ENCODE measurements at places on chromosomes 12 and 14.

GRCh38 chr14:22846811-22847307 lies 10.5 kb downstream of the MMP14 start:
- no peak for DNase-seq

GRCh38 chr14:78746086-78746595 lies 576.0 kb downstream of the NRXN3 start:
- no peak for DNase-seq

DNA sequence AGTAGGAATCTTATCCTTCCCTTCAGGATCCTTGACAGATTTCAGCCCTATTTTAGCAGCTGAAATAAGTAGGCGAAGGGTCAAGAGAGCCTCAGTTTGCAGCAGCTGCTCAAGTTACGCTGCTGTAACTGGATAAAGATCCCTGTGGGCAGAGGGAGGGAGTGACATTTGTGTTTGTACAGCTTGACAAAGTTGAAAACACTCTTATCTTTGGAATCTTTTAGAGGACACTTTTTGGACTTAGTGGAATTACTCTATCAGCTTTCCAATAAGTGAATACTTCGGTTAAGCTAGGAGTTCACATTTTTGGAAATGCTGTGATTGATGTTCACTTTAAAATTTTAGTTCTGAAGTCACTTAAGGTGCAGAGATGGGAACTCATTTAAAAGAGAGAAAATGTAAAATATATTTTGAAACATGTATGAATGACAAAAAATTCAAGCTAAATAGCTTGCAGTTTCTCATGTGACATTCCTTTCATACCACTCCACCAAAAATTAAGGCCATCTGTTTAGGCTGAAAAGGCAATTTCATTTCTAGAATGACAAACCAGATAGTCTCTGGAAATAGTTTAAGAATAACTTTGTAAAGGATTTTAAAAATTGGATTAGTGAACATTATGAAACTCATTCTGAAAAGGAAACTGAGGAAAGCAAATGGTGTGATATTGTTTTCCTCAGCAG lies 55.2 kb downstream of the SLC38A4 start:
- DNase-seq, result no peak

DNA sequence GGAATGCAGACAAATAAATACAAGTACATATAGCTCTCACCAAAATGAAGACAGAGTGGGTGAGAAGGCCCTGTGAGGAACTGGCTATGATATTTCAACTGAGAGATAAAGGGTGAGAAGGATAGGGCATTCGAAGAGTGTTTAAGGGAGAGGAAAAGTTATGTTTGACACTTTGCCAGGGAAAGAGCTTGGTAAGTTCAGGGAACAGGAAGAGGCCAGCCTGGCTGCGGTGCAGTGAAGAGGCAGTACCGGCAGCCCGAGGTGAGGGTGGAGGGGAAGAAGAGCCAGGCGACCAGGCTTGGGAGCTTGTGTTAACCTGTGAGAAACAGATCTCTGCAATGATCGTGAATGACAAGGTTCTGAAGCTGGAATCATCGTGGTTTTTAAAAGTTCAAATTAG lies 84.7 kb upstream of the RFX4 start:
- DNase-seq, result no peak

DNA sequence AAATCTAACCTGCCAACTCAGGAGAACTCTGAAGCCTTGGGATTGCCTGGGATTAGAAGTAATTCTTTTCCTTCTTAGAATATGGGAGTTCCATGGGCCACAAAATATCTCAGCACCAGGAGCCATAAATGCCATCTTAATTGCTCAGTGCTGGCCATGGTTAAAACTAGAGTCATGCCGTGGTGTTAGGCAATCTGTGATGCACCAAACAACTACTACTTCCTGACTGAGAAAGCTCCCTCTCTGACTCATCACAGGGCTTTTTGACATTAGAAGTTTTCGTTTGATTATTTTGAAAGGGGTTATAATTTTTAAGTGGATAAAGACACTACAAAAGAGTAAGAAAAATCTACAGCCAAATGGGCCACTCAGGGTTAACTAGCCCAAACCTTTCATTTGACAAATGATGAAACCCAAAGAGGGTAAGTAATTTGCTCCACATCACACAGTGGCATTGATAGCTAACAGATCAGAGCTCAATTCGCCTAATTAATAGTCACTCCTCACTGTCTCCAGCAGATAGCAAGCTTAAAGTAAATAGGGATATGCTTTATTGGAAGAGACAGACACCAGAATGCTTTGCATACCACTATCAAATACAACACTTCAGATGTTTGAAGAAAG lies 377.3 kb downstream of the EMP1 start:
- DNase-seq, result no peak

DNA sequence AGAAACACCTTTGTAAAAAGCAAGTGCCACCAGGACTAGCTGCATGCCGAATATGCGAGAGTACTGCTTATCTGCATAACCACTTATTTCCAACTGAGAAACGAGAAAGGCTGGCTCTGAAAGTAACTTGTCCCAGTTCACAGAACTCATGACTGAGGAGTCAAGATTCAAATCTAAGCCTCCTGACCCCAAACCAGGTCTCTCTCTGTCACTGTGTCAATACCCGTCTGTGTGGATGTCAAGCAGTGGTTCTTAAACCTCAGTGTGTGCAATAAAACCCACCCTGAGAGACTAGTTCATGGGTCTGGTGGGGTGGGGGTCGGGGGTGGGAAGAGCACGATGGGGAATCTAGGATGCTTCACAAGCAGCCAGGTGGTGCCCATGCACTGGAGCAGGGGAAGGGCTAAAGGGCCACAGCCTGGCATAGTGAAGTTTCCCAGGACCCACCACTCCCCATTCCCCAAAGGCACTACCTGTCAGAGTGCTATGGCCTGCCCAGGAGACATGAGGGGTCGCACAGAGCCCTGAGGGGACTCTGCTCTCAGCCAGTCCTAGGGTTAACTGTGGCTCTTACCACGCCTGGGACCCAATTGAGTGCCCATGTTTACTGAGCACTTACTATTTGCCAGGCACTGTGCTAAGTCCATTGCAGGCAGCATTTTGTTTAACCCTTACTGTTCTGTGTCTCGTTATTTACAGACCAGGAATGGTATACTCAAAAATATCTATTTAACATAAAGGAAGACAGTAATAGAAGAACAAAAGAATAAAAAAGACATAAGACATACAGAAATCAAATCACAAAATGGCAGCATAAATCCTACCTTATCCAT lies 33.4 kb upstream of the PNMA1 start:
- DNase-seq, result no peak

DNA sequence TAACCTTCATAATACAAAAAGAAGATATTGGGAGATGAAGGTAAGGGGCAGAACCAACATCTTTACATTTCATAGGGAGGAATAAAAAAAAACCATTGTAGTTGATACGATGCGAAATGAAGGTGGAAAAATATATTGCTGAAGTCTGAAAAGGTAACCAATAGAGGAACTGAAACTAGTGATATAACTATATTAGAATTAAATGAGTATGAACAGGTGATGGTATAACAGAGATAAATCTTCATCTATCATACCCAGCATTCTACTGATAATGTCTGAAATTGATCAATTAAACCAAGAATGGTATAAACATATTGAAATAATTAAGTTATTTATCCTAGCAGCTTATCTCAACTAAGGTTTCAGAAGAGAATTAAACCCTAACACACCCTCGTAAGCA lies 332.1 kb downstream of the NELL2 start:
- no peak for DNase-seq

- no peak for DNase-seq
Measured at GRCh38 chr14:23408307-23408630, 196 bp upstream of the MYH6 start.

DNA sequence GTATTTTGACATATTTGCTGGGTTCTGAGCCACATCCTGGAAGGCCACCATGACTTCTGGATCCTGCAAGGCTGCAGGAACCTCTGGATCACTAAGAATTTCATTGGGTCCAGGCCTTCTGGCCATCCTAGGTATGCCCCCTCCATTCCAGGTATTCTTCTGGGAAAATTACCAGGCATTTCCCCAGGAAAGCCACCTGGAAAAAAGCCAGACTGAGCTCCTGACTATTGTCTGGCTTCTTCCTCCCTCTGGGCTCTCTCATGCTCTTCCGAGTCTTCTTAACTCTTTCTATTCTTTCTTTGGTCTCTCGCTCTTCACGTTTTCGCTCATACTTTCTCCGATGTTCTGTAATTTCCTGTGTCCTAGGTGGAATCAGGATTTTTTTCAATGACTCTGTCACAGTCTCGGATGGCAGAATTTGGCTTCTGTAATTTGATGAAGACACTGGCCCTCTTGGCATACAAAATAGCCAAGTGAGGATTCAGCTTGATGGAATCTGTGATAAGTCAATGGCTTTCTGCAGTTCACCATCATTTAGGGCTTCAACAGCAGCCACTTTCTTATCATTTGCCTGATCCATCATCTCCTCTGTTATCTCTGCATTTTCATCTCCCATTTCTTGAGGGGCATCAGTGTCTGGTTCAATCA lies 42.6 kb downstream of the ATP23 start:
- DNase-seq, result no peak

GRCh38 chr12:45522227-45522626 lies 207.3 kb upstream of the ARID2 start:
- no peak for DNase-seq

GRCh38 chr14:96245710-96246538 lies 10.1 kb upstream of the BDKRB1 start:
- DNase-seq, result no peak

GRCh38 chr12:18620986-18621385 lies 116.8 kb downstream of the PLCZ1 start:
- DNase-seq, result no peak

- DNase-seq, result no peak
Measured at GRCh38 chr12:92147491-92147890, 1.8 kb upstream of the BTG1 start.

DNA sequence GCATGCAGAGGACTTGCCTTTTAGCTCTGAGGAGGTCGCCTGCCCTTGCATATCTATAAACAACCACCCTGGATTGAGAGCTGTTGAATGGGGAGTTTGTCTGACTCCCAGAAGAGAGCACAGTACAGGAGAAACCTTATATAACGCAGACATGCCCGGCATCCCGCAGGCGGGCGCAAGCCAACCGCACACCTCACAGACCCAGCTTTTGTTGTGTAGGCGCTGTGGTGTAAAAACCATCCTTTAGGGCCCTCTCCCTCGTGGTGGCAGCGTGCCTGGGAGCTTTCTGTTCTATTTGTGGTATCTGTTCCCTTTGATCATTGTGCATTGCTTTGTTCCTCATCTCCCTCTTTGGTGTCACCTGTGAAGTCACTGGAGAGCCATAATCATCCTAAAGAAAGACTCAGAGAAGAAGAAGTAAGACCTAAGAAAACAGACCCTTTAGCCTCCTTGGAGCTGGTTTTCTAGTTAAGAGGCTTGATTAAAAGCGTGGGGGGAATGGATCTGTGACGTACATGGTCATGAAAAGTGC lies 77.7 kb downstream of the ETV6 start:
- DNase-seq, result no peak

GRCh38 chr12:44817687-44818086 lies 58.4 kb downstream of the NELL2 start:
- no peak for DNase-seq

DNA sequence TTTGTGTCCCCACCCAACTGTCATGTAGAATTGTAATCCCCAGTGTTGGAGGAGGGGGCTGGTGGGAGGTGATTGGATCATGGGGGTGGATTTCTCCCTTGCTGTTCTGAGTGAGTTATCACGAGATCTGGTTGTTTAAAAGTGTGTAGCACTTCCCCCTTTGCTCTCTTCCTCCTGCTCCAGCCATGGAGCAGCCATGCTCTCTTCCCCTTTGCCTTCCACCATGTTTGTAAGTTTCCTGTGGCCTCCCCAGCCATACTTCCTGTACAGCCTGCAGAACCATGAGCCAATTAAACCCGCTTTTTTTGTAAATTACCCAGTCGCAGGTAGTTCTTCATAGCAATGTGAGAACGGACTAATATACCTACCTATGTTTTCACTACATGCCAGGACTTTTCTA lies 2.6 kb upstream of the POC1B start:
- DNase-seq, result no peak

GRCh38 chr14:42523666-42524065 lies 917.0 kb downstream of the LRFN5 start:
- no peak for DNase-seq

- no peak for DNase-seq
Measured at GRCh38 chr12:46892034-46892705, 66.4 kb upstream of the SLC38A4 start.

DNA sequence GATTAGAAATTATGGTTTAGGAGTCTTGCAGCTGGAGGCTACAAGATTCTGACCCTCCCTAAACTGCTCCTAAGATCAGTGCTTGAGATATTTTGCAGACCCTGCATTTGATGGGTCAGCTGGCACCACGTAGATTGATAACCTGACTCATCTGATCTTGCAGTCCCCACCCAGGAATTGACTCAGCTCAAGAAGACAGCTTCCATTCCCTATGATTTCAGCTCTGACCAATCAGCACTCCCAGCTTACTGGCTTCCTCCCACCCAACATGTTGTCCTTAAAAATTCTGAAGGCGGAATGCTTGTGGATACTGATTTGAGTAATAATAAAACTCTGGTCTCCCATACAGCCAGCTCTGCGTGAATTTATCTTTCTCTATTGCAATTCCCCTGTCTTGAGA lies 23.2 kb upstream of the MTHFD1 start:
- no peak for DNase-seq

- DNase-seq, result no peak
Measured at GRCh38 chr14:96737881-96738280, 59.3 kb upstream of the VRK1 start.

DNA sequence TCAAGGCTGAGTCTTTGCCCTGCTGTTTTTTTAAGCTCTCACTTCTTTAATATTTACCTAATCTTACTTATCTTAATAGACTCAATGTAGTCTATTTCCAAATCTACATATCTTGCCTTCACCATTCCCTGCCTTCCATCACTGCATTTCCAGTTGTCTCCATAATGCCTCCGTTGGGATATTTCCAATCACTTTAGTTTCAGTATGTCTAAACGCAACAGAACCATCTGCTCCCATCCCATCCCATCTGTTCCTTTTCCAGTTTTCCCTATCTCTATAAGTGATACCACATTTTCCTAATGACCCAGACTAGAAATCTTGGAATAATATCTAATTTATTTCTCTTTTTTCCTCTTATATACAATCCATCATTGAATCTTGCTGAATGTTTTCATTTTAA lies 15.1 kb upstream of the CCDC198 start:
- DNase-seq, result no peak

DNA sequence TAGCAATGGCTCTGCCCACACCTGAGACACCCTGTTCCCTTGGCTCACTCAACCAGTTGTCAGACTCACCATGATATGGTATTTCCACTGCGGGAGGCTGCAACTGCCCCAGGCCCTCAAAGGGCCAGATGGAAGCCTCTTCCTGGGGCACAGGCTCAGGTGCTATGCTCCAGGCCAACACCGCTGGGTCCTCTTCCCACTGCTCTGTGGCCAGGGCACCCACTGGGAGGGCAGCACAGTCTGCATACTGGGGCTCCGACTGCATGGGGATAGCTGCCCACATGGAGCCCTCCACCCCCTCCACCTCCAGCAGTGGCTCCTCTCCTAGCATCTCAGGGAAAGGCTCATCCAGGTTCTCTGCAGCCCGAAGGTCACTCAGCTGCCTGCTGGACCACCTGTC lies 3.7 kb downstream of the ANGEL1 start:
- no peak for DNase-seq

DNA sequence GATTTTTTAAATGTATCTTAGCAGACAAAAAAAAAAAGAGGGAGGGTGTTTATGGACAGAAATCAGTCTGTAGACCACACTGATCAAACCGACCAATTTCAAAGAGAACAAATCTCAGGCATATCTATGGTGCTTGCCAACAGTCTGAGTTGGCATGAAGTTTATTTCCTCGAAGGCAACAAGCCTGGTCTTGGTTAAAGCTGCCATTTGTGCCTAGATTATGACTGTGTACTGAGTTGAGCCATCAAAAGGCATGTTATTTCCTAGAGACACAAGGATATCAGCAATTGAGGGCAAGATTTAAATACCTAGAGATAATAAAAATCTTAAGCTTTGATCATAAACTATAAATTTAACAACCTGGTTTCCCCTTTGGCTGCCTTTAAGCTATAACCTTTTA lies 119.2 kb downstream of the SLC2A13 start:
- DNase-seq, result no peak

All from stimulated activated CD4-positive, alpha-beta T cell treated with anti-CD3 and anti-CD28 coated beads, Interleukin-1b, Interleukin-23, amount 100 ng/mL, for 1 hour (primary cell).